ENCODE measurements at places on chromosomes 1 and 21. TPM values are rescaled to one million over a fixed set of nuclear protein-coding genes. Genes with fewer than 3 reads are reported as not detected.
A peak's percentile ranks its signal among the peaks of the same experiment; 100 is the strongest.

GRCh38 chr1:41109310-41110197 lies 88.0 kb upstream of the SLFNL1 start:
- H3K36me3 ChIP-seq: peaks cover 14% of the 10 kb centered on the region
- peak overlapping the region; percentile 91 for H3K27ac ChIP-seq
- no peaks in the 10 kb centered on the region for H3K4me1 ChIP-seq
- H3K4me3 ChIP-seq: no peak overlapping the region
- peak; percentile 85 for DNase-seq

DNA sequence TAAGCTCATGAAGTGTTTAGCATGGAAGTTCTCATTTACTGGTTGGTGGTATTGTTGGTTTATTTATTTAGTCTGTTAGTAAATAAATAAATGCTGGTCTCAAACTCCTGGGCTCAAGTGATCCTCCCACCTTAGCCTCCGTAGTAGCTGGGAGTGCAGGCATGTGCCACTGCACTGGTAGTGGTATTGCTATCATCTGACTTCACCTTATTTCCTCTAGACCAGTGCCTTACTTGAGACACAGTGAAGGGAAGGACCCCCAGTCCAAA lies 1.4 kb upstream of the SLC2A1 start:
- H3K27ac ChIP-seq: peak overlapping the region; percentile 92
- H3K4me1 ChIP-seq: peaks cover 53% of the 10 kb centered on the region
- no peak for DNase-seq
- H3K4me3 ChIP-seq: no peak overlapping the region

DNA sequence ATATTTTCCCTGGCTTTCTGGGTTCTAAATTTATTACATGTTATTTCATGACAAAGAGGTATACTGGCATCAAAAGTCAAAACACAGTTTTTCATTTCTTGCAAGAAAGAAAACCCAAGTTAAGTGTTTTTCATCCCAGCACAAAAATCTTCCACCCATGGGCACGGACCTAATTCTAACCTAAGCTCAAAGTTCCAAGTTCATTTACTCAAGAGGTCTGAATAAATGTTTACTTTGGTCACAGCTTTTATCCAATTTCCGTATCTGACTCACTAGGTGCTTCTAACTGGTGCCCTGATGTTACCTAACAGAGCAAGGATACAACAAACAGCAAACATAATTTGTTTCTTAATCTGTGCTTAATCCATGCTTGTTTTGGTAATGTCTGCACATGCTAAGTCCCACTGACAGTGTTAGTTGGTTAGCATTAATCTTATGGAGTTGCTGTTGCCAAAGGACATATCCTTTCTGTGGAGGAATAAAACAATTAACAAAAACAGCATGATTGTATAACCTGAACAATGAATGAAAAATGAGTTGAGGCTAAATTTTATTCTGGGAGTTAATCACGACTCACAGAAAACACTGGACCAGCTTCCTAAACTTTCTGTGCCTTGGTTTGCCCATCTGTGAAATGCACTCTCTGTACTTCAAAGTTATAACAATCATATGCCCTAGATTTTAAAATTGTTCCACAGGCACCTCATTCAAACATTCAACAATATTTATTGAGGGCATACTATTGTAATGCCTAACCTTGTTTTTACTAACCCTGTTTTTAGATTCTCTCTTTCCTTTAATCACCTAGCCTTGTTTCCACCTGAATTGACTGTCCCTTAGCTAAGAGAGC lies 4.2 kb upstream of the CHD1L start:
- no peak for DNase-seq
- H3K27me3 ChIP-seq: no peaks in the 10 kb centered on the region
- no peak overlapping the region for H3K4me3 ChIP-seq
- no peak overlapping the region for H3K27ac ChIP-seq
- no peaks in the 10 kb centered on the region for H3K36me3 ChIP-seq

GABRD gene
- total RNA-seq: not detected

WLS gene
- 125 TPM for total RNA-seq

- H3K36me3 ChIP-seq: no peaks in the 10 kb centered on the region
- no peak overlapping the region for H3K4me3 ChIP-seq
- peaks cover 7% of the 10 kb centered on the region for H3K4me1 ChIP-seq
- no peak overlapping the region for H3K27ac ChIP-seq
- DNase-seq: no peak
Measured at GRCh38 chr1:119771016-119771415, 2.3 kb upstream of the HMGCS2 start.

DNA sequence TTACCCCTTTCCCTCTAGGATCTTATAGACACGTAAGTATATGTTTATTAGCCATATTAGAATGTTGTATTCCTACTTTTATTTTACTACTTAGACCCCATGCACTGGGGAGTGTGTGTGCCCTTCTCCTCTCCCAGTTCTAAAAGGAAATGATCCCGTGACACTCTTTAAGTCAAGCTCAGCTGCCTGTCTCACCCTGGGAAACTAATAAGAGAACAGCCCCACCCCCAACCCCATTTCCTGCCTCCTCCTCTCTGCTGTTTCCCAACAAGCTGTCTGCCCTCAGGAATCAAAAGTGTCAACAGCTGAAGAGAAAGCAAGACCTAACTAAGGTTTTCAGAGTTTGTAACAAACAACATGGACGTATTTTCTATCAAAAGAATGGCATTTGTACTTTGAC lies 92.6 kb upstream of the VAV3 start:
- peak overlapping the region; percentile 20 for H3K27ac ChIP-seq
- H3K27me3 ChIP-seq: no peaks in the 10 kb centered on the region
- peak; percentile 76 for DNase-seq
- H3K4me3 ChIP-seq: no peak overlapping the region
- no peaks in the 10 kb centered on the region for H3K4me1 ChIP-seq

GRCh38 chr1:44911026-44911425 lies 68.0 kb upstream of the PTCH2 start:
- no peaks in the 10 kb centered on the region for H3K36me3 ChIP-seq
- H3K4me1 ChIP-seq: no peaks in the 10 kb centered on the region
- H3K27ac ChIP-seq: no peak overlapping the region
- H3K27me3 ChIP-seq: no peaks in the 10 kb centered on the region

DNA sequence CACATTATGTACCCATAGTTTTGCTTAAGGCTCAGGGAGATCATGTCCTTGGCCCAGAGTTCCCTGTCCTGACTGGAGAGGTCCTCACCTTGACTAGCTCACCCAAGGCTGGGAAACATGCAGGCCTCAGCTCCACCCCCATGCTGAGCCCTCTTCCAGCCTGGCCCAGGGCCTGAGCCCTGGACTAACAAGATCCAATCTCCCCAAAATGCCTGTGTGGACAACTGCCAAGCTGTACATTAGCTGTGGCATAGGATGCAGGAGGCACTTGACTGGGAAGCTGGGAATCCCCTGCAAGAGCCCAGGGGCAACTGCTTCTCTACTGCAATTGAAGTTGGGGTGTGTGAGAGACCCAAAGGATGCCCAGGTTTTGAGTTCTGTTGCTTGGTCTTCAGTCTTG lies 2.1 kb downstream of the LINGO4 start:
- no peak overlapping the region for H3K4me3 ChIP-seq
- H3K27ac ChIP-seq: no peak overlapping the region
- H3K36me3 ChIP-seq: no peaks in the 10 kb centered on the region
- H3K27me3 ChIP-seq: peaks cover 45% of the 10 kb centered on the region
- H3K4me1 ChIP-seq: no peaks in the 10 kb centered on the region

GRCh38 chr1:217052626-217053025 lies 329.4 kb upstream of the ESRRG start:
- H3K4me3 ChIP-seq: no peak overlapping the region
- no peaks in the 10 kb centered on the region for H3K36me3 ChIP-seq
- no peaks in the 10 kb centered on the region for H3K4me1 ChIP-seq
- no peaks in the 10 kb centered on the region for H3K27me3 ChIP-seq
- no peak for DNase-seq
- H3K27ac ChIP-seq: no peak overlapping the region

- DNase-seq: no peak
- no peak overlapping the region for H3K27ac ChIP-seq
- H3K27me3 ChIP-seq: no peaks in the 10 kb centered on the region
- no peak overlapping the region for H3K4me3 ChIP-seq
- peaks cover 9% of the 10 kb centered on the region for H3K4me1 ChIP-seq
Measured at GRCh38 chr1:55712148-55712547, 497.0 kb upstream of the USP24 start.

DNA sequence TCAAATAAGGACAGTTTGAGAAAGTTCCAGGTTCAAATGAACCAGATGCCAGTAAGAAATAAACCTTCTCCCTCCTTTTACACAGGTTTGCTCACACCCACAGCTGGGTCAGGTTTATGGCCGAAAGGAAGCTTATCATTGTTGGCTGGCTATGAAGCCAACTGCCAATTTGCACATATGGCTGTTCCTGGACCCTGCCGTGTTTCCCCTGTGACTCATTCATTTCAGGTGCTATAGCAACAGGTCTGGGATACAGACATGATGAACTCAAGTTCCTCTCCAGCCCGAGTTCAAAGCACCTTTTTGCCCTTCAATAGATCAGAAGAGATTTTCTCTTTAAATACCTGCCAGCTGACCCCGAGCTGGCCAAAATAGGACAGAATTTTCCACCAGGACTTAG lies 134.4 kb upstream of the SMYD2 start:
- no peak for DNase-seq
- no peaks in the 10 kb centered on the region for H3K27me3 ChIP-seq
- no peaks in the 10 kb centered on the region for H3K36me3 ChIP-seq
- H3K4me1 ChIP-seq: no peaks in the 10 kb centered on the region
- H3K4me3 ChIP-seq: no peak overlapping the region

- no peak for DNase-seq
- H3K27me3 ChIP-seq: no peaks in the 10 kb centered on the region
- no peak overlapping the region for H3K27ac ChIP-seq
- no peak overlapping the region for H3K4me3 ChIP-seq
Measured at GRCh38 chr1:173532237-173532636, 55.1 kb downstream of the PRDX6 start.

LAMC2 gene
- 4.1 TPM for total RNA-seq

GRCh38 chr1:245896258-245896657 lies 610.8 kb downstream of the SMYD3 start:
- H3K27ac ChIP-seq: no peak overlapping the region
- peaks cover 5% of the 10 kb centered on the region for H3K4me1 ChIP-seq
- no peaks in the 10 kb centered on the region for H3K27me3 ChIP-seq
- no peak overlapping the region for H3K4me3 ChIP-seq
- no peaks in the 10 kb centered on the region for H3K36me3 ChIP-seq
- no peak for DNase-seq

DNA sequence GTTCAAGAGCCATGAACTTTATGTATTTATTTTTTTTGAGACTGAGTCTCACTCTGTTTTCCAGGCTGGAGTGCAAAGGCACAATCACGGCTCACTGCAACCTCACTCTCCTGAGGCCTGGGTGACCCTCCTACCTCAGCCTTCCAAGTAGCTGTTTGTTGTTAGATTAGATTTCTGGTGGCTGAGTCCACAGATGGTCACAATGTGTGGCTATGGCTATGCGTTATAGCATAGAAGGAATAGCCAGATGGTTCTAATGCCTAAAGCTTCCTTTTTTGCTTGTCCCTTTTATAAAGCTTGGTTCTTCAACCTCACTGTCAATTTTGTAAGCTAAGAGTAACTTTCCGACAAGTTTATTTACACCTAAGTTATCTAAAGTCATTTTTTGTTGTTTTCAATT lies 62.3 kb upstream of the FMN2 start:
- no peaks in the 10 kb centered on the region for H3K4me1 ChIP-seq
- no peaks in the 10 kb centered on the region for H3K27me3 ChIP-seq
- no peak overlapping the region for H3K4me3 ChIP-seq
- no peak overlapping the region for H3K27ac ChIP-seq
- no peak for DNase-seq
- no peaks in the 10 kb centered on the region for H3K36me3 ChIP-seq

ADORA1 gene
- not detected for total RNA-seq

DNA sequence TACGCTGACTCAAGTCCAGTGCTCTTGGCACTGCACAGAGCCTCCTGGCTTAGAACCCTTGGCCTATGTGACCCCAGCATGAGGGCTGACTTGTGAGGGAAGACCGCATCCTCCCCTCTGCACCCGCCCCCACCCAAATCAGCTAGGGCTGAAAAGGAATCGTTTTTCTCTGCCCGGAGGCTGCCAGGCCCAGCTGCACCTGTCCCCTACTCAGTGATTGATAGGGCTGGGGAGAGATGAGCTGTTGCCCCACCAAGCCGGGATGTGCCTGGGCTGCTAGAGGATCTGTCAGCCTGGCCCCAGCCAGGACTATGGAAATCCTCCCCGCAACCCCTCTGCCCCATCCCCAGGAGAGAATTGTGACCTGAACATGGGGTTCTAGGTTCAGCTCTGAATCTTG lies 20.6 kb downstream of the MYOG start:
- no peak overlapping the region for H3K4me3 ChIP-seq
- no peaks in the 10 kb centered on the region for H3K36me3 ChIP-seq
- H3K27me3 ChIP-seq: no peaks in the 10 kb centered on the region
- peaks cover 21% of the 10 kb centered on the region for H3K4me1 ChIP-seq
- no peak for DNase-seq

GRCh38 chr1:162530307-162530987 lies 31.1 kb upstream of the UAP1 start:
- no peaks in the 10 kb centered on the region for H3K27me3 ChIP-seq
- no peaks in the 10 kb centered on the region for H3K4me1 ChIP-seq
- no peak overlapping the region for H3K27ac ChIP-seq
- no peaks in the 10 kb centered on the region for H3K36me3 ChIP-seq

DNA sequence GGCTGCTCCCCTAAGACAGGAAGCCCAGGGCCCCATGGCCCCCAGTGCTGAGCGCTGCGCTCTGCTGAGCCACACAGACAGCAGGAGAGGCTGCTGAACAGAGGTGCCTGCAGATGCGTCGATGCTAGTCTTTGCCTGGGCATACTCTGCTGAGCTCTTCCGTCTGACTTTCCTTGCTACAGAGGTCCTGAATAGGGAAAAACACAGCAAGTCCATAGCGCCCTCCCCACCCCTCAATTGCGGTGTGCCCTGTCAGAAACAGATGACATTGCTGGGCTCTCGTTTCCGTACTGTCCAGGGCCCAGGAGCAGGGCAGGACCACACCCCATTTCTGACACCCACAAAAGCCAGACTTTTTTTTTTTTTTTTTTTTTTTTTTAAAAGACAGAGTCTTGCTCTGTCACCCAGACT lies 252.5 kb downstream of the SDCCAG8 start:
- no peak overlapping the region for H3K27ac ChIP-seq
- peaks cover 16% of the 10 kb centered on the region for H3K36me3 ChIP-seq
- no peaks in the 10 kb centered on the region for H3K4me1 ChIP-seq
- no peak for DNase-seq
- no peaks in the 10 kb centered on the region for H3K27me3 ChIP-seq

- H3K4me3 ChIP-seq: no peak overlapping the region
- H3K27ac ChIP-seq: no peak overlapping the region
- H3K4me1 ChIP-seq: no peaks in the 10 kb centered on the region
- no peaks in the 10 kb centered on the region for H3K36me3 ChIP-seq
- DNase-seq: no peak
Measured at GRCh38 chr1:165575468-165576099, 31.8 kb downstream of the LRRC52 start.

DNA sequence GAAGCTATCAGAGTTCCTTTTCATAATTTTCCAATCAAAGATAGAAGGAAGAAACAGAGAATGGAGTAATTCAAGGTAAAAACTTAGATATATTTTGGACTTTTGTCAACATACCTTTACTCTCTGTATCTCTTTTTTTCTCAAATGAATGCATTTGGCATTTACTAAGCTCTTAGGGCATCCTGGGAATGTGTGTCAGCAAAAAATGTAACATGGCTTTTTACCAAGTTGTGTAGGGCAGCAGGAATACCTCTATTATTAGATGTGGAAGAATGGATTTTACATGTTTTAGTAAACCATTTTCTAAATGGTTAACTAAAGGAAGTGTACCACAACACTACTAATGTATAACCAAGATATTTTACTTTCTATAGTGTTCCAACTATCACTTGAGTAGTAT lies 4.2 kb upstream of the COL11A1 start:
- H3K27me3 ChIP-seq: no peaks in the 10 kb centered on the region
- no peaks in the 10 kb centered on the region for H3K36me3 ChIP-seq
- no peak overlapping the region for H3K4me3 ChIP-seq
- no peak for DNase-seq
- peaks cover 17% of the 10 kb centered on the region for H3K4me1 ChIP-seq
- H3K27ac ChIP-seq: no peak overlapping the region
